ENCODE measurements at places on chromosomes 3 and 15. TPM values are rescaled to one million over a fixed set of nuclear protein-coding genes. Genes with fewer than 3 reads are reported as not detected.

GRCh38 chr3:130093741-130094391 lies 12.2 kb downstream of the ALG1L2 start:
- H3K36me3 ChIP-seq, result no peaks in the 10 kb centered on the region
- H3K4me1 ChIP-seq, result no peaks in the 10 kb centered on the region
- no peaks in the 10 kb centered on the region for H3K27me3 ChIP-seq
- DNase-seq, result no peak

- peaks cover 9% of the 10 kb centered on the region for H3K4me1 ChIP-seq
- peak; percentile 81 for DNase-seq
- H3K27ac ChIP-seq, result 0 out of 2 replicates have a peak overlapping the region, but pooled peaks have one; percentile 36
- no peaks in the 10 kb centered on the region for H3K27me3 ChIP-seq
- no peaks in the 10 kb centered on the region for H3K36me3 ChIP-seq
Observed at GRCh38 chr15:69305204-69305931, 6.7 kb downstream of the PAQR5 start.

MYL3 gene
- total RNA-seq, result not detected

GNAT1 gene
- total RNA-seq, result not detected

All from Panc1 (cell line).